ENCODE measurements at places on chromosomes 2 and 18.
A peak's percentile ranks its signal among the peaks of the same experiment; 100 is the strongest.

DNA sequence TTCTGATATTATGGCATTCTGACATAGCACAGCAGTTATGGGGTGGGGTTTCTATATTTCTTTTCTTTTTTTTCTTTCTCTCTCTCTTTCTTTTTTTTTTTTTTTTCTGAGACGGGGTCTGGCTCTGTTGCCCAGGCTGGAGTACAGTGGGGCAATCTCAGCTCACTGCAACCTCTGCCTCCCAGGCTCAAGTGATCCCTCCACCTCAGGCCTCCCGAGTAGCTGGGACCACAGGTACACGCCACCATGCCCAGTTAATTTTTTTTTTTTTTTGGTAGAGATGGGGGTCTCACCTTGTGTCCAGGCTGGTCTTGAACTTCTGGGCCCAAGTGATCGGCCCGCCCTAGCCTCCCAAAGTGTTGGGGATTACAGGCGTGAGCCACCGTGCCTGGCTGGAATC, 7.5 kb upstream of the FAM98A start:
- no peak for DNase-seq
- no peaks in the 10 kb centered on the region for H3K36me3 ChIP-seq
- no peak overlapping the region for H3K27ac ChIP-seq
- no peak overlapping the region for H3K4me3 ChIP-seq
- no peaks in the 10 kb centered on the region for H3K4me1 ChIP-seq

- H3K27me3 ChIP-seq, result peaks cover 18% of the 10 kb centered on the region
- no peaks in the 10 kb centered on the region for H3K4me1 ChIP-seq
- H3K4me3 ChIP-seq, result no peak overlapping the region
- H3K27ac ChIP-seq, result no peak overlapping the region
- H3K36me3 ChIP-seq, result no peaks in the 10 kb centered on the region
Observed at GRCh38 chr18:3727274-3727673, 277.3 kb downstream of the TGIF1 start.

- peaks cover 30% of the 10 kb centered on the region for H3K4me1 ChIP-seq
- H3K27ac ChIP-seq, result no peak overlapping the region
- no peaks in the 10 kb centered on the region for H3K36me3 ChIP-seq
- no peaks in the 10 kb centered on the region for H3K27me3 ChIP-seq
- H3K4me3 ChIP-seq, result no peak overlapping the region
Observed at GRCh38 chr2:138275292-138275690, 226.3 kb upstream of the SPOPL start.

DNA sequence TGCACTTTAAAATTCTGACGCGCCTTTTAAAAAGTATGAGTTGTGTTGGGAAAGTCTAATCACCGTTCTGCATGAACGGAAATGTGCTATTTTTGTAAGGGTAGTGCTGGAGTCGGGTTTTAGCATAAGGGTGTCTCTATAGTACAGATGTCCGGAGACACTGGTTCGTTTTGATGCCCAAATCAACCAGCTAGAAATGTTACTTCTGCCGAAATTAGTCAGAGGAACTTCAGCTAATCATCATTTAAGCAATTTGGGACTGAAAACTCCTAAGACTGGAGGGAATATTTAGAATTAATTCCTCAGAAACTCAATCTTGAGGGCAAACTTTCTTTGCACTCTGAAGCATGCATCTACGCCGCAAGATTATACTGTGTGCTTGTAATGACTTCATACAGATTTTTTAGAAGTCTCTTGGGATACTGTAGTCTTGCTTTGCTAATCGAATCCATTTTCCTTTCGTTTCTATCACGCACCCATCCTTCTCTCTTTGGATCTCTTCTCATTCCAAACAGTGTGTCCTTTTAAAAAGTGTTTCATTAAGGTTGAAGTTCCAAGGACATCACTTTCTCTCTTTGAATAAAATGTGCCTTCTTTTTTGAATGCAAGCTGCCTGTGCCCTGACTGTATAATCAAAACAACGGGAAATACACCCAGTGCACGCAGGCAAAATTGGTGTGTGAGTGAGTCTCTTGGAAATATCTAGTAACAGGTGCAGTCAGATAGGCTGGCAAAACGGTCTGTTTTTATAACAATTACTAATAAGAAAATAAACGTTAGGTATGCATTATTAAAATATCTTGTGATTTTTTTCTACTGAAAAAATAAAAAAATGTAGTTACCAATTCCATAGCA, 270.9 kb upstream of the TCF4 start:
- H3K4me3 ChIP-seq, result peak overlapping the region; percentile 27
- no peaks in the 10 kb centered on the region for H3K27me3 ChIP-seq
- H3K36me3 ChIP-seq, result no peaks in the 10 kb centered on the region
- H3K27ac ChIP-seq, result peak overlapping the region; percentile 3
- H3K4me1 ChIP-seq, result peaks cover 36% of the 10 kb centered on the region
- peak; percentile 41 for DNase-seq

DNA sequence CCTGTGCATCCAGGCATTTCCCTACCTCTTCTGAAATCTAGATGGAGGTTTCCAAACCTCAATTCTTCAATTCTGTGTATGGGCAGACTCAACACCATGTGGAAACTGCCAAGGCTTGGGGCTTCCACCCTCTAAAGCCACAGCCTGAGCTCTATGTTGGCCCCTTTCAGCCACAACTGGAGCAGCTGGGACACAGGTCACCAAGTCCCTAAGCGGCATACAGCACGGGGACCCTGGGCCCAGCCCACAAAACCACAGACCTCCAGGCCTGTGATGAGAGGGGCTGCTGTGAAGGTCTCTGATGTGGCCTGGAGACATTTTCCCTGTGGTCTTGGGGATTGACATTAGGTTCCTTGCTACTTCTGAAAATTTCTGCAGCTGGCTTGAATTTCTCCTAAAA, 255.4 kb downstream of the TDRD15 start:
- H3K27me3 ChIP-seq, result no peaks in the 10 kb centered on the region
- no peaks in the 10 kb centered on the region for H3K36me3 ChIP-seq
- no peaks in the 10 kb centered on the region for H3K4me1 ChIP-seq
- no peak overlapping the region for H3K27ac ChIP-seq
- no peak for DNase-seq

GRCh38 chr2:38528008-38528442, 74.7 kb downstream of the HNRNPLL start:
- H3K27me3 ChIP-seq, result 0 out of 2 replicates have a peak, but pooled peaks cover 3% of the 10 kb centered on the region
- H3K4me3 ChIP-seq, result peak overlapping the region; percentile 33
- peak; percentile 63 for DNase-seq
- H3K36me3 ChIP-seq, result no peaks in the 10 kb centered on the region
- H3K4me1 ChIP-seq, result no peaks in the 10 kb centered on the region

DNA sequence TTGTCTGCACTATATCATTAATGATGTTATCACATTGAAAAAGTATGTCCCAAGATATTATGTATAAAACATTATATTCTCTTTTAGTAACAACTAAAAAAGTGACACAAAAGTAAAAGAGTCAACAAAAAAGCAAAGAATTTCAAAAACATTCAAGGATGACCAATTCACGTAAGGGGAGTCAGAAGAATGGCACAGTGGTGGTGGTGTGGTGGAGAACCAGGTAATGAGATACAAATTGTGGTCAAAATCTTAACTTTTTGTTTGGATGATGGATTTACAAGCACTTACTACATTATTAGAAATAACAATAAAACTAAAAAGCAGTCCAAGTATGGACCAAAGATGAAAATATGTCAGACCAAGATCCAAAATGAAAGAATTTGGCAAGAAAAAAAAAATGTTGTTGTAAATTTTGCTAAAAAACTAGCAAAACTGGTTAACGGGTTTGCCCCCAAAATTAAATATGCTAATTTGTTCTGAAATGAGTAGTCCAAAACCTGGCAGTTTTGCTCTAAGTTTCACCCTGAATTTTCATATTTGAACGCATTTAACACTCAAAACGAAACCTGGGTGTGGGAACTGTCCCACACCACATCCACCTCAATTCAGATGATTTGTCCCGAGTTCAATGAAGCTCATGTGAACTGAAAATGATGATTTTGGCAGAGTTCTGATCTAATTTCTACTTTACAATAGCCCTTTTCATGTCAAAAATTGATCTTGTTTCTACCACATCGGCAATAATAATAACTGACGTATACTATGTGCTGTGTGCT, 135.8 kb downstream of the IKZF2 start:
- no peak overlapping the region for H3K27ac ChIP-seq
- no peak for DNase-seq
- H3K36me3 ChIP-seq, result no peaks in the 10 kb centered on the region
- H3K27me3 ChIP-seq, result no peaks in the 10 kb centered on the region
- no peak overlapping the region for H3K4me3 ChIP-seq

DNA sequence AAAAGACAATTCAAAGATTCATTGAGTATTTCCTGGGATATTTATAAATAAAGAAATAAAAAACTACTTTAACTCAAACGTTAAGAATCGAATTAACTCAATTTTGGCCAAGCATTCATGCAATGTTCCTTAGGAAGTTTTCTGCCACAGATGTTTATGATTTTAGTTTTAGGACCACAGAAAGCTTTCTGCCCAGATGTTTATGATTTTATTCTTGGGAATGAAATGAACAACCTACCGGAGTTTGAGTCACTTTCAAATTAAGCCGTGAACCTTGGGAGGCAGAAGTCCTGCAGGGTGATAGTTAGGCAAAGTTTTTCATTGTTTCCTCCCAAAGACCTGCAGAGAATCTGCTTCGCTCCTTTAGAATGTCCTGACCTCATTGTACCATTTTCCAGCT, 34.7 kb upstream of the MBP start:
- peaks cover 20% of the 10 kb centered on the region for H3K4me1 ChIP-seq
- no peak overlapping the region for H3K4me3 ChIP-seq
- H3K36me3 ChIP-seq, result no peaks in the 10 kb centered on the region
- no peak overlapping the region for H3K27ac ChIP-seq

GRCh38 chr18:12027046-12027445, 45.7 kb downstream of the IMPA2 start:
- no peaks in the 10 kb centered on the region for H3K36me3 ChIP-seq
- H3K4me3 ChIP-seq, result no peak overlapping the region
- no peak overlapping the region for H3K27ac ChIP-seq
- H3K4me1 ChIP-seq, result no peaks in the 10 kb centered on the region
- no peak for DNase-seq

DNA sequence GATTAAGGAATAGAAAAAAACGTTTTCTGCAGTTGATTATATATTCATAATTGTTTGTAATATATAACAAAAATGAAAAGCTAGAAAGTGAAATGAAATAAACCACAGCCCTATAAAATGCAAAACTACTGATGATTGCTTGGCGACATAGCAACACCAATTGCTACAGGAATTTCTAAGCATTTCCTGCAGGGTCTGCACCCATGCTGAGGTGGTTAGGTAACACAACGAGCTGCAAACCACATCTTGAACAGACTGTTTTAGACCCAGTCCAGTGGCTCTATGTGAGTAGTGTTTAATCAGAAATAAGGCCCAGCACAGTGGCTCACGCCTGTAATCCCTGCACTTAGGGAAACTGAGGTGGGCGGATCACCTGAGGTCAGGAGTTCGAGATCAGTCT, 17.2 kb upstream of the UGT1A9 start:
- no peaks in the 10 kb centered on the region for H3K4me1 ChIP-seq
- no peak overlapping the region for H3K4me3 ChIP-seq
- DNase-seq, result no peak
- peaks cover 9% of the 10 kb centered on the region for H3K27me3 ChIP-seq
- no peak overlapping the region for H3K27ac ChIP-seq

- no peak overlapping the region for H3K27ac ChIP-seq
- peaks cover 29% of the 10 kb centered on the region for H3K4me1 ChIP-seq
- no peak overlapping the region for H3K4me3 ChIP-seq
- H3K36me3 ChIP-seq, result no peaks in the 10 kb centered on the region
- DNase-seq, result no peak
- no peaks in the 10 kb centered on the region for H3K27me3 ChIP-seq
Observed at GRCh38 chr2:40276076-40276475, 175.8 kb downstream of the SLC8A1 start.

GRCh38 chr2:138003411-138003810, 39.1 kb downstream of the HNMT start:
- DNase-seq, result no peak
- H3K4me3 ChIP-seq, result no peak overlapping the region
- no peaks in the 10 kb centered on the region for H3K4me1 ChIP-seq
- no peaks in the 10 kb centered on the region for H3K27me3 ChIP-seq

DNA sequence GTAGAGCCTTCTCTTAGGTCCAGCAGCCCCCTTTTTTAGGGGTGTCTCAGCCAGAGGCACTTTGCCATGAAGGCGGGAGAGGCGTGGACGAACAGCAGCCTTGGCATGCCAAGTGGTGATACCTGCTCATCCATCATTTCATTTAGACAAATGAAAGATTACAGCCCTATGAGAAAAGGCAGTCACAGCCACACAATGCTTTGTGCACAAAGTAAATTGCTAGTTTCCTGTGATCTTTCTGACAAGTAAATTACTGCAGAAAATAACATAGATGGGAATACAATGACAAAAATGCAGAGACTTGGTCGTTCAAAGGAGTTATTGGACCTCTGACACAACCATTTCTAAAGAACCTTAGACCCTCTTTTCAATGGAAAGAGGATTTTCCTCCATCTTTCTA, 94.9 kb downstream of the RND3 start:
- no peak overlapping the region for H3K27ac ChIP-seq
- no peaks in the 10 kb centered on the region for H3K27me3 ChIP-seq

- H3K27me3 ChIP-seq, result no peaks in the 10 kb centered on the region
- H3K4me1 ChIP-seq, result peaks cover 32% of the 10 kb centered on the region
- no peak for DNase-seq
- no peak overlapping the region for H3K4me3 ChIP-seq
- H3K36me3 ChIP-seq, result peaks cover 3% of the 10 kb centered on the region
- H3K27ac ChIP-seq, result no peak overlapping the region
Observed at GRCh38 chr2:121489911-121490583, 40.6 kb upstream of the RNU4ATAC start.

DNA sequence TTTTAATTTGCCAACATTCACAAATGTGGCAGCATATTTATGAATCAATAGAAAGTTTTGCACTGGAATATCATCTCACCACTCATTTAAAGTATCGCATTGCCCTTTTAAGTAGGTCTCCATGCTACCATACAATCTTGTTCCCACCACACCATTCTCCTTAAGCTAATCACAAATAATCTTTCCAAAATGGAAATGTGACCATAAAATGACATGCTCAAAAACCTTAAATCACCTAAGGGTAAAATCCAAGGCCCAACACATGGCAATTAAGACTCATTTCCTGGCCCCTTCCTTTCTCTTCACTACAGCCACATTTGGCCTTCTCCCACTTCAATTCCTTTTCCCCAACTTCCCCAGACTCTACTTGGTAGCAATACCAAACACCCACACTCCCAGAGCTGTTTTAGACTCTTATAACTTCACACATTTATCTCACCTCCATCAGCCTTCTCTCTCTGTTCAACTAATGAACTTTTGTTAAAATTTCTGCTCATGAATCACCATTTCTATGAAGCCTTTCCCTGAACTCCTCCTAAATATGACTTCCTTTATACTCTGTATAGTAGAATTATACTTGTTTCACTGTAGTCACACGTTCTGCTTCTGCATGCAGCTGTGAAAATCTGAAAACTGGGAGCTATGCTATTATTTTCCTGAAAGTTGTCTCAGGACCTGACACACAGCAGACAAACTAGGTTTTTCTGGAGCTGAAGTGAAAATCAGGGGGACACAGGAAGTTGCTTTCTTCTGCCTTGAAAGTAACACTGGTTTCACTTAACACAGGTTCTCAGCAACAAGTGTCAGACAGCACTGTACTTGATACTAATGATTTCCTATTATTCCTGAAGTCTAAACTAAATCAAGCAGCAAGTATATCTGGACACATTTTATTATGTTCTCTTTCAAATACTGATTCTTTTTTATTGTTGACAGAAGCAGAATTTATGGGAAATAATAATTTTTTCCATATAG, 303.9 kb downstream of the ZEB2 start:
- H3K36me3 ChIP-seq, result no peaks in the 10 kb centered on the region
- no peak for DNase-seq
- no peaks in the 10 kb centered on the region for H3K4me1 ChIP-seq
- no peaks in the 10 kb centered on the region for H3K27me3 ChIP-seq
- no peak overlapping the region for H3K4me3 ChIP-seq

GRCh38 chr2:8171608-8172007, 510.2 kb upstream of the ID2 start:
- no peaks in the 10 kb centered on the region for H3K4me1 ChIP-seq
- no peak overlapping the region for H3K27ac ChIP-seq
- DNase-seq, result no peak
- H3K36me3 ChIP-seq, result no peaks in the 10 kb centered on the region
- no peak overlapping the region for H3K4me3 ChIP-seq

Data from SJSA1 (cell line).